ENCODE measurements at places on chromosomes 7 and 10.

DNA sequence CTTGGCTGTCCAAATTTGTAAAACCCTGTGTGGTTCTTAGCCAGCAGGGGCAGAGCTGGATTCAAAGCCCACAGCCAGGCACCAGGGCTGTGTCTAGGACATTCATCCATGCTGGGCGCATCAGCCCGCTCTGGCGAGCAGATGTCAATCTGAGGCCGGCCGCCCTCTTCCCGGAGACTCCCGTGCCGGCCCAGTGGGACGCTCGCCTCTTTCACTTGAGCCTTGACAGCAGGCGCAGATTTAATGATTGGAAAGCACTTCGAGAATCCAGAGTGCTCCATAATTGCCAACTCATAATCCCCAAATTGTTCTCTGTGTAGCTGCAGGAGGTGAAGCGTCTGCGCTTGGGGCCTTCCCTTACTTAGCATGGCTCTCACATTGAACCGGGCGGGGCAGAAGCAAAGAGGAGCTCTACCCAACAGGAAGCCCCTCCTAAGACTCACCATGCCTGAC is 36.7 kb downstream of the SLIT1 start:
- no peak for DNase-seq

- DNase-seq = no peak
These were observed 15.5 kb upstream of the GPR15LG start for GRCh38 chr10:84158061-84158460.

- DNase-seq = no peak
These were observed 652.1 kb downstream of the SUGCT start for GRCh38 chr7:40786909-40787308.

DNA sequence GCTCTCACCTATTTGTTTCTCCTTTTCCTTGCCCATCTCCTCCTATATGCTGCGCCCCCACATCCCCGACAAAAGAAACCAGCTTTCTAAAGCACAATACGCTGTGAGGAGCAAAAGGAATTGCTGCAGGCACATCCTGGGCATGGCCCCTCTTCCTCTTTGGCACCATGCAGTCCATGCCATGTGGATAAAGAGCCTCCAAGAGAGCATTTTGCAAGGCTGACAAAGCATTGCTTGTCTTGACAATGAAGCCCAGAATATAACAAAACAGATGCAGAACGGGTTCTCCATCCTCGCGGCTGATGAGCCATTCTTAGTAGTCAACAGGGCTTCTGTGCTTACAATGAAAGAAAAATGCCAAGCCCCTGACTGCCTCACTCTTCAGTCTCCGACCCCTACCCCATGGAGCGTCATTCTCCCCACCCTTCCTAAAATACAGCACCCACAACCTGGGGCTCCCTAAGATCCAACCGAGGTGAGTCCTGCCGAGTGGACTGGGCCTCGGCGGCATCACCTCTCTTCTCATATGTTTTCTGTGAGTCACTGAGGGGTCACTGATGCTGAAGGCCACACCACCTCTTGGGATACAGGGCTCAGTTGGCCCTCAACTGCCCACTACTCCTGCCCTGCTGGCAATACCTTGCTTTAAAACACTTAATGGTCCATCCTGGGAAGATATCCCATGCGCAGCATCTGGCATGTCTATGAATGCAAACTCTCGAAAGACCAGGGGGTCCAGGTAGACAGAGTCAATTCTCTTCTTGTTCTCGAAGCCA is 47.5 kb downstream of the GSDME start:
- DNase-seq = no peak

All from hindlimb muscle (tissue), 1 donor.